ENCODE measurements at places on chromosomes 1 and 21. TPM values are rescaled to one million over a fixed set of nuclear protein-coding genes. Genes with fewer than 3 reads are reported as not detected.

The SHISAL2A gene
- total RNA-seq: not detected

The OR6K3 gene
- total RNA-seq: not detected

The TMEM81 gene
- total RNA-seq: 2.5 TPM

The FCRL6 gene
- not detected for total RNA-seq

The FCER1G gene
- total RNA-seq: not detected

The KRTAP19-7 gene
- not detected for total RNA-seq

The MNDA gene
- total RNA-seq: not detected

The NES gene
- 6.1 TPM for total RNA-seq

The RIIAD1 gene
- total RNA-seq: not detected

The NEGR1 gene
- 22.2 TPM for total RNA-seq

The FOXE3 gene
- total RNA-seq: not detected

The KCNQ4 gene
- total RNA-seq: under 0.01 TPM

The MYOM3 gene
- total RNA-seq: not detected

The B3GALT5 gene
- not detected for total RNA-seq

The RGS13 gene
- 0.14 TPM for total RNA-seq

The SLC44A3 gene
- total RNA-seq: 1.4 TPM

The CFH gene
- total RNA-seq: 238 TPM

The KCNA3 gene
- total RNA-seq: 0.18 TPM

The RIPPLY3 gene
- not detected for total RNA-seq

The INSRR gene
- not detected for total RNA-seq

The EFNA1 gene
- 0.71 TPM for total RNA-seq

The IVL gene
- total RNA-seq: not detected

The LMX1A gene
- total RNA-seq: not detected

The OR2T29 gene
- not detected for total RNA-seq

The TMEM240 gene
- total RNA-seq: 3.3 TPM

The SLFNL1 gene
- total RNA-seq: 0.28 TPM

The CFHR3 gene
- not detected for total RNA-seq

The CD1D gene
- 8.0 TPM for total RNA-seq

The CLCA4 gene
- total RNA-seq: not detected

The DNALI1 gene
- 4.0 TPM for total RNA-seq

The ARTN gene
- 0.18 TPM for total RNA-seq

The FCGR1A gene
- not detected for total RNA-seq

The RNF186 gene
- total RNA-seq: not detected

The ADAMTS4 gene
- 2.3 TPM for total RNA-seq

The TMEM222 gene
- 22.9 TPM for total RNA-seq

The TMOD4 gene
- not detected for total RNA-seq

The KIAA1614 gene
- 7.0 TPM for total RNA-seq

The ATP1A2 gene
- 0.65 TPM for total RNA-seq

The PIK3CD gene
- 3.6 TPM for total RNA-seq

The LRRC8C gene
- 2.6 TPM for total RNA-seq

The CFHR1 gene
- not detected for total RNA-seq

The AURKAIP1 gene
- total RNA-seq: 93.0 TPM

The CD53 gene
- not detected for total RNA-seq

The MYCL gene
- total RNA-seq: 1.1 TPM

The RGSL1 gene
- total RNA-seq: not detected

The FGR gene
- total RNA-seq: not detected
